COR-L47 (cell line): ENCODE measurements at places on chromosomes 1 and 21.

- DNase-seq: no peak
These were observed 865 bp upstream of the PTPN22 start for GRCh38 chr1:113872219-113872935.

DNA sequence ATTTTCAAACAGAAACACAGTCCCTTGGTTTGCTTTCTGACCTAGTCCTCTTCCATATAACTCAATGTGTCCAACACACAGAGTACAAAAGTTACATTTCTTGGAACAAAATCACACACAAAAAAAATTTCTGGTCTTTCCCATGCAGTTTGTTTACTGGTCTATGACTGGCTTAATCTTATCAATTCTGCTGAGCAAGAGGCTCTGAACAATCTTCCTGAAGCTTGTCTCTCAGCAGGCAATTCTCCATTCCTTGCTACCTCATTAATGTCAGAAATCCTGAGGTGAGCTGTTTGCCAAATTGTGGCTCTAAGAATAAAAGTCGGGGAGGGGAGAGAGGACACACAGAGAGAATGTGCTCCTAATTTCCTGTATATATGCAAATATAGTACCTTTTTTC is 423.6 kb downstream of the HLX start:
- DNase-seq: no peak

- DNase-seq: no peak
These were observed 465.8 kb downstream of the DSCAM start for GRCh38 chr21:40381111-40381510.

DNA sequence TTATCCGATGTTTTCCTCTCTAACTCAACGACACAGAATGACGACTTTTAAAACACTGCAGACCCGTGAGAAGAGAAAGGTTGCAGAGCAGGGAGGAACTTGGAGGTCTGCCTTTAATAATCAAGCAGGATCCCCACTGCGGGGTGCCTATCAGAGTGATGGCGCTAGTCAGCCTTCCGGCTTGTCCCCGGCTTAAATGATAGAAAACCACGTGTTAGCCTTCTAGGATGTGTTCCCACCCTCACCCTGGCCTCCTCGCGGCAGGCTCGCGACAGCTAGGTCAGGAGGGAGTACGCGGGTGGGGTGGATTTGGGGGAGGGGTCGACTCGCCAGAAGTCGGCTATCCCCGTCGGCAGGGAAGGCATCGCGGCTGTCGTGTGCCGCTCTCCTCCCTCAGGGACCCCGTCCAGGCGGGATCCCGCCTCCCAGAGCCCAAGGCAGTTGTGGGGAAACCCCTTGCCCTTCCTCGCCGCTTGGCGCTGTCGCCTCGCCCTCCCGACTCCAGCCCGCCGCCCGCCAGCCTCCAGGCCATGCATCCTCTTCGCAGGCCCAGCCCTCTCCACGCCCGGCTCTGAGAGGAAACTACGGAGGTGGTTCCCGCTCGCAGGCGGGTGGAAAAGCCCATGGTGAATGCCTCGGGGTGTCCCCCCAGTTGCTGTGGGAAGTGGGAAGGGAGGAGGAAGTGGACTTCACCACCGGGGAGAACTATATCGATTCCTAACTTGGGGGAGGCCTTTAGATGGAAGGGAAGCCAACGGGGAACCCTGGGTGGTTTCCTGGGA is 1.1 kb upstream of the SMG7 start:
- peak; percentile 85 for DNase-seq

GRCh38 chr1:147218606-147219005 is 6.5 kb downstream of the FMO5 start:
- no peak for DNase-seq

- DNase-seq: no peak
These were observed 505.2 kb downstream of the NEGR1 start for GRCh38 chr1:71777094-71777493.

DNA sequence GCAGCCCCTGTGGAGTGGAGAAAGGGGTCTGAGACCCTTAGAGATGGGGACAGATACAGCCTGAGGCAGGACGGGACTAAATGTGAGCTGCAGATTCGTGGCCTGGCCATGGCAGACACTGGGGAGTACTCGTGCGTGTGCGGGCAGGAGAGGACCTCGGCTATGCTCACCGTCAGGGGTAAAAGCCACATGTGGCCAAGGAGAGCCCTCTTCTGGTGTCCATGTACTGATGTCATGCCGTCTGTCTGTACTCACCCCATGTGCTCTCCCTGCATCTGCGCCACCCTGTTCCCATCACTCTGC is 84.7 kb downstream of the OBSCN start:
- no peak for DNase-seq

DNA sequence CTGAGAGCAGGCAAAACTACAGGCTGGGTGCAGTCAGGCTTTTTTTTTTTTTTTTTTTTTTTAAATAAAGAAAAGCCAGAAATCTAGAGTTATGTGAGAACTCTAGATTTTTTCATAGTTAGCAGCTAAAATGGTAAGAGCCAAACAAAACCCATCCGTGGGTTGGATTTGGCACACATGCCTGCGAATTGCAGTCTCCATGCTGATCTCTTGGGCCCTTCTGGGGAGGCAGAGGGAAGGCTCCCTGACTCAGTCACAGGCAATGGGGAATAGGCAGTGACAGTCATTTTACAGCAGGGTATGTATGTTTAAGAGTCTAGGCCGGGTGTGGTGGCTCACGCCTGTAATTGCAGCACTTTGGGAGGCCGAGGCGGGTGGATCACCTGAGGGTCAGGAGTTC is 2.6 kb downstream of the TXLNA start:
- DNase-seq: no peak

DNA sequence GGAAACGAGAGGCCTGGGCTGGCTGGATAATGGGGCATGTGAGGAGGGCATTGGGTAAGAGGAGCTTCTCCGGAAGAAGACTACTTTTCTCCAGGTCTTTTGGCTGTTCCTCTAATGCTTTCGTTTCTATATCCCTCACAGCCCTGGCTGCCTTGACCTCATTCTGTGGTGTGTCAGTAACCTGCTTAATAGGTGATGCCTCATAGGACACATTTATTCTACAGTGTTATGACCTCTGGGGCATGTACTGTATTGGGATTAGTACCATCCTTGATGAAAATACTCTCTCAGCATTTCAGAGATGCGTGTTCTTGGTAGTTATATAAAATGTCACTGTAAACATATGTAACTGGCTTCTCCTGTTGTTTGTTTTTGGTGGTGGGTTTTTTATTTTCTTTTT is 40.1 kb downstream of the PGM1 start:
- no peak for DNase-seq

DNA sequence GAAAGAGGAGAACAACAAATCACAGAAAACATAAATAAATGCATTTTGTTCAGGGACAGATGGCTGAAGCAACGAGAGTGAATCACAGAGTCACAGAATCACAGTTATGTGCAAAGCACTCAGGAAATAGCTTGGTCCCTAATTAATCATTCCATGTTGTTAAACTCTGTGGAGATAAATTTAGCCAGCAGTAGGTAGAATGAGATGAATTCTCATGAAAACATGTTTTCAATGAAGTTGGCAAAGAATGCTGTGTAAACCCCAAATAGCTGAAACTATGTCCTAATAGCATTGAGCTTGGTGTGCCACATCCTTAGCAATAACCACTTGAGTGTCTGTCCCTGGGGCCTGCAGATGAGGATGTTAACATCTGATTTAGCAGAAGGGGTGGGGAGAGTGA is 20.4 kb downstream of the LEPR start:
- no peak for DNase-seq

GRCh38 chr1:204592246-204592948 is 76.2 kb downstream of the MDM4 start:
- DNase-seq: no peak

GRCh38 chr1:156838972-156839371 is 19.9 kb downstream of the INSRR start:
- DNase-seq: no peak

DNA sequence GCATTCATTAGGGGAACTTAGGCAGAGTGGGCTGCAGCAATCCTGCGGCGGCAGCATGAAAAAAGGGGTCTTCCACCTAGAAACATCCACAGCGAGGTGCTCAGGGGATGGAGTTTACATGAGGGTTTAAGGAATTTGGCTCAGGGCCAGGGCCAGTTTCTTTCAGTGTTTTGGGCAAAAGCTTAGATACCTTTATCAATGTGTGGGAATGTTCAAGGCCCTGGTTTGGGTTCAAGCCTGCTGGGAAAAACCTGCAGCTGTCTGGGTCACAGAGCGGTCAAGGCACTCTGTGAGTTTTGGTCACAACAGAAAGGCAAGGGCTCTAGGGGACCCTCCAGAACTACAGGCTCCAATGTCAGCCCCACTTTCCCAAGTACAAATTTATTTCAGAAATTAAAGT is 230.3 kb downstream of the DISC1 start:
- no peak for DNase-seq

GRCh38 chr1:172671591-172671990 is 12.7 kb downstream of the FASLG start:
- DNase-seq: no peak

- no peak for DNase-seq
These were observed 17.0 kb upstream of the BSDC1 start for GRCh38 chr1:32411261-32411660.

DNA sequence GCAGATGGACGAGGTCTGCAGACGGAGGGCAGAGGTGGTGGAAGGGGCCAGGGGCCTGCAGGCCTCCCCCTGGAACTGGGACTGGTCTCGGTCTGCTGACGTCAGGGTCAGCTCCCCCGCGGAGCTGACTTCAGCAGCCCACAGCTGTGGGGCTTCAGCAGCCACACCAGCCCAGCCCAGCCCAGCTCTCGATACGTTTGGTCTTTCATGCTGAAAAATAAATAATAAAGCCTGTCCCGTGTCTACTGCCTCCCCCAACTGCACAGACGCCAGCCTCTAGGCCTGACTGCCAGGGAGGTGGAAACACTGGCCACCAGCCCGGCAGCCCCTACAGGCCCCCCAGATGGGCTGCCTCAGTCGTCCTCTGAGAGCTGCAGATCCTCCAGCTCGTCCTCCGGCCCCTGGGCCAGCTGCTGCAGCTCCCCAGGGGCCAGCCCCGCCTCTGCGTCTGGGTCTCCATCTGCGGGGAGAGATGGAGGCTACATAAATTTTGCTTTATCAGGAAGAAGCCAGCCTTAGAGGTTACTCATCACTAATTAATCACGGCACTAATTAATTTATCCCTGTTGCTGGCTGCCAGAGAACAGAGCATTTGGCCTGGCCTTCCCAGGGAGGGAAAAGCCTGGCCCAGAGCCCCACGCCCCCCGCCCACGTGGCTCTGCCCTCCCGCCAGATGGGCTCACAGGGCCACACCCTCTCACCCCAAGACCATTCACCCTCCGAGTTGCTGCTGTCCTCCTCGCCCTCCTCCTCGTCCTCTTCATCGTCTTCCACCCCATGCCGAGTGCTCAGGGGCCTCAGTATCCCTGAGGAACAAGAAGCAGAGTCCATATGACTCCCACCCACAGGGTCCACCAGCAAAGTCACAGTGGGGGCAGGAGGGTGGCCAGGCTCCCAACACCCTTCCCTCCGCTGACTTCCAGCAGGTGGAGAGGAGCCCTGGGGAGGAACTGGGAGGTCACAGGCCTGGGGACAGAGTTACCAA is 14.4 kb downstream of the NOC2L start:
- DNase-seq: no peak

DNA sequence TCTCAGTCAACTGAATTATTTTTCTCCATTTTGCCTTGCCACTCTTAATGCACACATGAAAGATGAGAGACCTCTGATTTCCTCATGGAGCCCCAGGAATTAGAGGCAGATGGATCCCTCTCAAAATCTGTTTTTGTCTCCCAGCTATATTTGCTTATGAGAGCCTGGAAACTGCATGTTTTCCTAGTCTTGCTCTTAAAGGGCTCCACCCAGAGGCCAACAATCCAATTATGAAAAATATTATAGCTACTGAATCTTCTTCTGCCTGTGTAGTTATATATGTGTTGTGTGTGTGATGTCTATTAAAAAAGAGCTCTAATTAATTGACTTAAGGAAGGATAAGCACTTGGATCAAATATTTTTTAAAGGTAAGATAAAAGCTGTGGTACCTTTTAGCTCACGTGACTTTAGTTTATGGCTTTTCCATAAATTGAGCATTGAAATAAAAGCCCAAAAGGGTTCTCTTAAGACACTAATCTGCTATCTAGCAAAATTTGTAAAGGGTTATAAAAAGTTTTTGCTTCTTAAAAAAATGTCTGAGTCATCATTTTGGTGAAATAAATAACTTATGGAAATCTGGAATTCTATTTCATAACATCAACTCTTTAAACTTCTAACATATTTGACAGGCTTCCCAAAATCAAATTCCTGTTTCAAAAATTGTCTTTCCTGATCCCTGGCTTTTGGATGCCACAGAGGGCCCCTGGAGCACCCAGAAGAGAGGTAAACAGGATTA is 31.2 kb upstream of the TSPEAR start:
- DNase-seq: peak; percentile 76

- DNase-seq: no peak
These were observed 47.1 kb upstream of the TLR5 start for GRCh38 chr1:223189903-223190724.

DNA sequence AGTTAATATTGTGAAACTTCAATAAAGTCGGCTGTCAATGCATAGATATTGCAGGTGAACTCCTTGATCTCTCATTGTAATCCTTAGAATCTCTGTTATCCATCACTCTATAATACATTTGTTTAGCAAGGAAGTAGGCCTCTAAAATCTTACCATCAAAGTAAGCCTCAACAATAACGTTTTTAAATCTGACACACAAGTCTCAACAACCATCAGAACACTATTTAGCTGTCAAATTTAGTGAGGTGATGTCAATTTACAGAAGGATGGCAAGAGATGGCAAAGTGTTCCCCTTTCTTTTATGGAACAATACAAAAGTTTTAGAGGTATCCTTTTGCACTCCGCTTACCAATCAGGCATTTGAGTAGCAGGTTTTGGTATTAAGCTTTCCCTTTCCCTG is 67.6 kb downstream of the RWDD3 start:
- no peak for DNase-seq

GRCh38 chr1:116572771-116573430 is 2.1 kb upstream of the CD58 start:
- no peak for DNase-seq

- no peak for DNase-seq
These were observed 101.1 kb upstream of the JUN start for GRCh38 chr1:58884706-58885661.

DNA sequence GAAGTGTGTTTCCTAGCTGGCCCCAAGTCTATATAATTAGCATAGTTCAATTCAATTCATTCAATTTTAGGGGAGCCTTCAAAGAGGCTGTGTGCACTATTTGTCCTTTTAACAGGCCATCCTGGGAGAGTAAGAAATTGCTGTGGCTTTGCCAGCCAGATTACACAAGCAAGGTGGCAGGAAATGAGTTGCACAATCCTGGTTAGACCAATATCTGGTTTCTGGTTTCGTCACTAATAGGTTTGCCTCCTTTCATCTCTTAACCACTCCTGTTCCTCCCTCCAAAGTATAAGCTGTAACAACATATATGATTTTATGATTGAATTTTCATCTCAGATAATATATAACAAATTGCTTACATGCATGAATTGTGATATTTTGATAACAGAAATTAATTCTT is 84.1 kb upstream of the NEGR1 start:
- DNase-seq: no peak
